ENCODE measurements at places on chromosomes 1 and 21. TPM values are rescaled to one million over a fixed set of nuclear protein-coding genes. Genes with fewer than 3 reads are reported as not detected.

Gene LCE7A
- total RNA-seq = not detected

Gene HSD3B2
- not detected for total RNA-seq

Gene LCE1C
- total RNA-seq = not detected

Gene FABP3
- not detected for total RNA-seq

Gene ARMH1
- total RNA-seq = 80.0 TPM

Gene IFT25
- 83.1 TPM for total RNA-seq

Gene CRP
- not detected for total RNA-seq

Gene FCGR1A
- not detected for total RNA-seq

Gene RAB42
- not detected for total RNA-seq

Gene SLC6A9
- 1.9 TPM for total RNA-seq

Gene PIK3C2B
- 26.2 TPM for total RNA-seq

Gene CD84
- 14.0 TPM for total RNA-seq

Gene KCNC4
- 8.3 TPM for total RNA-seq

Gene CTSK
- 5.9 TPM for total RNA-seq

Gene TNFRSF4
- total RNA-seq = 1.6 TPM

Gene MX1
- total RNA-seq = 584 TPM

Gene HHIPL2
- total RNA-seq = 0.18 TPM

Gene SPRR1B
- total RNA-seq = not detected

Gene CRTC2
- total RNA-seq = 104 TPM

Gene AQP10
- not detected for total RNA-seq

Gene PLPPR4
- not detected for total RNA-seq

Gene PLPP3
- total RNA-seq = not detected

Gene CCDC27
- not detected for total RNA-seq

Gene RSPO1
- not detected for total RNA-seq

Gene TEDDM1
- total RNA-seq = not detected

Gene ACKR1
- total RNA-seq = not detected

Gene SPRR2A
- total RNA-seq = not detected

Gene RAB7B
- not detected for total RNA-seq

All from activated CD8-positive, alpha-beta T cell treated with anti-CD3 and anti-CD28 coated beads, Interleukin-2, amount 10 ng/mL, durations not matched to agents 7 days and 5 days (primary cell).